ENCODE measurements at places on chromosomes 11 and 22.

DNA sequence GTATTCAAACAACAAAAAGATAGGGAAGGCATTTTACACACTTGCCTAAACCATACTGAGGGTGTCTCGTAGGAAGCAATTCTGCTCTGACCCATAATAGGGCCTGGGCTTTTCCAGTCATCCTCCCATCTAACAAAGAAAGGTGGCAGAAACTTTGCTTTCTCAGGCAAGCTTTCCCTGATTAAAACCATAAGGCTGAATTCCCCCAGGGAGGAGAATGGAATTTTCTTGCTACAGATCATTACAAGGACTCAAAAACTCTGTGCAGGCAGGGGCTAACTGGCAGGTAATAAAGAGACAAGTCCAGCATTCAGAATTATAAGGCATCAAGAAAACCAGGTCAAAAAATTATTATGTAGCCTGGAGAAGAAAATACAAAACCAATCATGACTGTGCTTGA is 90.4 kb downstream of the RBFOX2 start:
- DNase-seq = no peak

DNA sequence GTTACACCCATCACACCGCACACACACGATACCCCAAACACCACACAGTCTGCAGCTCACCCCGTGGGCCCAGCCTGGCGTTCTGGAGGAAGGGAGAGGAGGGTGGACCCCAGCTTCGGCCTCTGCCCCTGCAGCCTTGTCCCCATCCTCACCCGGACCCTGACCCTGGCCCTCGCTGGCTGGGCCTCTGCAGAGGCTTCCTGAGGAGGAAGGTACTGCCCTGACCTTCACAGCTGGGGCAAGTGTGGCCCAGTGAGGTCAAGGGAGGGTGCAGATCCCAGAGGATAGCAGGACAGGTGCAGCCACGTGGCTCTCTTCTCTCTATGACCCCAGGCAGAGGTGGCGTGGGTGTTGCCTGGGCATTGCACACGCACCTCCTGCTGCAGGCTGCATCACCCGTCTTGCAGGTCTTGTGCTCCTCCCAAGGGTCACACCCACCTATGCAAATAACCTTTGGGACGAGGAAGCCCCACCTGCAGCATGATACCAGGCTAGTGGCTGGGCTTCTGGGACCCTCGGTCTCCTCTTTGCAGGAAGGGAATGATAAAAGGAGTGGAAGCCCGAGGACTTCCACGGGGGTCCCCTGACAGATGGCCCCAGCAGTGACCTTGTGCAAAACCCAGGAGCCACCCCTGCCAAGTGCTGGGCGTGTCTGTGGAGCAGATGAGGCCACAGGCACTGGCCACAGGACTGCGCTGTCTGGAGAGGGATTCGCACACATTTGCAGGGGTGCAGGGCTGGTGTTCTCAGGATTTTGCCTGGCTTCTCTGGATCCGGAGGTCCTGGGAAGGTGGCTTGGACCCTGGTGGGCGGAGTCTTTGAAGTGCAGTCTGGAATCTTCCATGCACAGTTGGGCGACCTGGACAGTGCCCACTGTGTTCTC is 1241.5 kb downstream of the BRD1 start:
- no peak for DNase-seq

DNA sequence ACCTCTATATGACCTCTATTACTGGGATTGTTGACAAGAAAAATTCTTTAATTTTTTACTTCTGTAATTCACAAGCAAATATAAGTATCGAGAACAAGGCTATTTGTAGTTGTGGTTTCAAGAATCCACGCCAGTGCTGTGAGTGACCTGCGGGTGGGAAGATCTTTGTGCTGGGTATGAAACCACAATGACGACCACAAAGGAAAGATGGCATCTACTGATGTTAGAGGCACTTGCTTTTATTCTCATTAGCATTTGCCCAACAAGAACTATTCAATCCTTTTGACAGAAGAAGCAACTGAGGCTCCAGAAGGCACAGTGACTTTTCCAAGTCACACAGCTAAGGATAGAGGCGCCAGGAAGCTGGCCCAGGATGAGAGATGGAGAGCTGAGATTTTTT is 1054.9 kb downstream of the TBC1D22A start:
- no peak for DNase-seq

DNA sequence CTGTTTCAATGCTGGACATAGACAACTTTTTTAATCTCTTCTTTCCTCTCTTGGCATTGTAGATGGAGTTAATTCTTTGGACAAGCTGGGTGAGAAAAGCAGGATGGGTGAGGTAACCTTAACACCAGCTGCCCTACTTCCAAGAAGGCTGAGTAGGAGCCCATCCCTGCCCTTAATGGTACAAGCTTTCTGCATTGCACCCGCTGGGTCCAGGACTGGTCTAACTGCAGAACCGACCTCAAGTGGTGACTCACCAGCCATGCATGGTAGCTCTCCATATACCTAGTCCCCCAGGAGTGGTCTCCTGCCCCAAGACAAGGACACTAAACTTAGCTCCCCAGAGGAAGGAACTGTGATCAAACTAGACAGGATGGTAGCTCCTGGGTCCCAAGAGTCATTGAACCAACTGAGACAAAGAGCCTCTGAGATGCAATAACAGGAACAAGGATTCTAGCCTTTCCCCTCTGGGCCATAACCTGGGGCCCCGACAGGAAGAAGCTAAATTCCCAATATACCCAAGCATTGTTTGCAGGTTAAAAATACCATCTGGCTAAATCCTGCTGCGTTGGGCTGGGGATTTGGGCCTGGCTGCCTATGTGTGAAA is 32.1 kb downstream of the RPL27A start:
- no peak for DNase-seq

- no peak for DNase-seq
Measured at GRCh38 chr11:106092446-106092845, 15.0 kb downstream of the AASDHPPT start.

Data from neural crest cell (in vitro differentiated cells).